ENCODE measurements at places on chromosomes 2 and 18.

- no peak for DNase-seq
Measured at GRCh38 chr18:21991886-21992285, 177.5 kb upstream of the GATA6 start.

GRCh38 chr18:73283788-73284187, 416.0 kb upstream of the NETO1 start:
- no peak for DNase-seq

GRCh38 chr2:149075105-149075504, 36.6 kb downstream of the LYPD6B start:
- no peak for DNase-seq

GRCh38 chr2:47264143-47264542, 109.0 kb upstream of the STPG4 start:
- DNase-seq, result no peak

DNA sequence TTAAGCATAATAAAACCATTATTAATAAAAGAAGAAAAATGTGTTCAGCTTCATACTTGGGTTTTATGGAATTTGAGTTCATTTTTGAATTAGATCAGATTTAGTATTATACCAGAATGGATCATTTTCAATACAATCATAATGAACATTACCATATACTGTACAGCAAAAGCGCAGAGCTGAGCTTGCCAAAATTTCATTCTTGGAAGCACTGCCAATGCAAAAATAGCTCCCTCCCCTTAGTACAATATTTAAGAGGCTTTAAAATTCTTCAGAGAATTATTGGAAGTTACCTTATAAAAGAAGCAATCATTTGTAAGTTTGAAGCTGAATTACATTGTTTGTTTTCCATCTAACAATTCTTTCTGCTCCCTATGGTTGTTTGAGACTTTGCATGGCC, 938.1 kb upstream of the SLC39A10 start:
- no peak for DNase-seq

GRCh38 chr2:128438091-128438490, 119.4 kb upstream of the HS6ST1 start:
- DNase-seq, result no peak

DNA sequence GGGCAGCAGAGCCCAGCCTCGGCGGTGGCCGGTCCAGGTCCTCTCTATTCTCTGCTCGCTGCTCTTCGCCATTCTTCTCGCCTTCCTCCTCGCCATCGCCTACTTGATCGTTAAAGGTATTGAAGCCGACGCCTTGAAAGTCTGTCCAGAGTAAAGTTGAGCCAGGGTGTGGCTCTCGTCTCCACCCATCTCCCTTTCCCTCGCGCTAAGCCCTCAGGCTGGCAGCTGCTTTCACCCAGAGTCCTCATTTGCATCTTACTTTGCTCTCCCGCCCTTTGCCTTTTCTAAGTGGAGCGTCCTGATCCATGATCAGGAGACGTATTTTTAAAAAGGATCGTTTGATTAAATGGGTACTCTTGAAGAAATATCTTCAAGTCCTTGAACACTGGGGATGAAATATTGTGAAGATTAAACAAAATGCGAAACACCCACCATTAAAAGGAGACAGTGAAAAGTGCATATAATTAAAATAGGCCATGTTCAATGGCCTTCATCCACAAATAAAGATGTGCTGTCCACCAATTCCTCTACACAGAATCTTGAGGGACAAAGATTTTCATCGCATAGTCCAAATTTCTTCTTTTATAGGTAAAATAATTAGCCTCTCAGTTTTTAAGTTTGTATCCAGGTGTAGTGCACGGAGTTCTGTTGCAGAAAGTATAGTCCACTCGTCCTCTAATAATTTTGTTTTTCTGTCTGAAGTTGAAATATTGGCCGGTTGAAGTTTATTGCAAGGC, 657 bp downstream of the ARL6IP6 start:
- DNase-seq, result no peak

DNA sequence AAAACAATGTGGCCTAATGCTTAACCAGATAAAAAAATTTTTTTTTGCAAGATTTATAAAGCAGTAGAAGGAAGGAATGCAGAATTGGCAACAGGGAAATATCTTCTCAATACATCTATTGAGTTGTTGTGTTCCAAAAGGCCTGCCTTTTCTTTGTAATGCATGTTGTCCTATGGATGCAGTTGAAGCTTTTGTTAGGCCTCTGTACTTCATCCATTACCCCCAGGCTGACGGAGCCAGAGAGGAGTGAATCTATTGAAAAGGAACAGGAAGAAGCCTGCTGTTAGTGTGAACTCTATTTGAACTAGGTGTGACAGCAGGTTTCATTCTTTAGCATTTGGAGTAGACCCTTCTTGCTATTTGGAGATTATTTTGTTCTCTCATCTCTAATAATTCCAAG, 56.5 kb downstream of the MTX2 start:
- no peak for DNase-seq

GRCh38 chr18:35047697-35048292, 6.6 kb downstream of the MAPRE2 start:
- no peak for DNase-seq

DNA sequence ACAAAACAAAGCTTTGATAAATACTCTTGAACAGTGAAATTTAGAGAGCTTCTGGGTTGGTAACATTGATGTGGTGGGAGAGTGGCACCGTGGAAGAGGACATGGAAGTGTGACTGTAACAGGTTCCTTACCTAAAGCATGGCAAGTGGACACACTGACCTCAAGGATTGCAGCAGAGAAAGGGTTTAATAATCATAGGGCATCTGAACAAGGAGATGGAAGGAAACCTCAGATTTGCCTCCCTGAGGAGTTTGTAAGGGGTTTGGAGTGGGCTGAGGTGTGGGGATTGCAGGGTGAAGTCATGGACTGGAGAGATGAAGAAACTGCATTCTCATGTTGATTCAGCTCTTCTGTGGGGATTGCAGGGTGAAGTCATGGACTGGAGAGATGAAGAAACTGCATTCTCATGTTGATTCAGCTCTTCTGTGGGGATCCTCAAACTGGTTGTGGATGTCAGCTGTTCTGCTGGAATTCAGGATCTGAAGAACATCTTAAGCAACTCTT, 83.8 kb upstream of the TLK1 start:
- DNase-seq, result no peak

- DNase-seq, result no peak
Measured at GRCh38 chr2:62506421-62506750, 391 bp upstream of the TMEM17 start.

DNA sequence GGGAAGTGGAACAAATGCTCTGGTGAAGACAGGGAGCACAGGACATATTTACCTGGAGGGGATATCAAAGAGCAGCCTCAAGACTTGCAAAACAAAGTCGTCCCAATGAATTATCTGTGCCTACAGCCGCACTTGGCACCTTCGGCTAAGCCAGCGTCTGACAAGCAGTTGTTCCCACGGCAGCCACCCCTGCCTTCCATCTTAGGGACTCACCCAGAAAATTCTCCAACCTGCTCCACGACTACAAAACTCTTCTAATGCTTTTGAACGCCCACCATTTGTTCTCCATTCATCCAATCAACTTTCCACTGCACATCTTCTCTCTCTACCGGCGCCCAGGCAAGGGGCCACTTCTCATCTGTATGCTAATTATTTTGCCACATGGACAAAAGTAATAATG, 7.0 kb downstream of the MYT1L start:
- DNase-seq, result no peak

Measured in D721Med (cell line).